ENCODE measurements at places on chromosomes 5 and 9.
A peak's percentile ranks its signal among the peaks of the same experiment; 100 is the strongest.

- no peak for DNase-seq
Observed at GRCh38 chr9:7510199-7510598, 289.4 kb downstream of the DMAC1 start.

DNA sequence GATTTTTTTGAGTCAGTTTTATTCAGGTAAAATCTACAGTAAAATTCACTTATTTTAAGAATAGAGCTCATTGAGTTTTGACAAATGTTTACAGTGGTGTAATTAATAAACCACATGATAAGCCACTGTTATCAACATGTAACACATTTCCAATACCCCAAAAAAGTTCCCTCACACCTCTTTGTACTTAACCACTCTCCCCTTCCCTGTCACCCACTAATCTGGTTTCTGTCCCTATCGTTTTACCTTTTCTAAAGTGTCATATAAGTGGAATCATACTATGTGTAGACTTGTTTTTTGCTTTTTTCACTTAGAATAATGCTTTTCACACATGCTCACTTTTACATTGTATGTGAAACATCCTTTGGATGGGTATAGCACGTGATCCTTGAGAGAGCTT is 127.2 kb downstream of the KDM4C start:
- no peak for DNase-seq

DNA sequence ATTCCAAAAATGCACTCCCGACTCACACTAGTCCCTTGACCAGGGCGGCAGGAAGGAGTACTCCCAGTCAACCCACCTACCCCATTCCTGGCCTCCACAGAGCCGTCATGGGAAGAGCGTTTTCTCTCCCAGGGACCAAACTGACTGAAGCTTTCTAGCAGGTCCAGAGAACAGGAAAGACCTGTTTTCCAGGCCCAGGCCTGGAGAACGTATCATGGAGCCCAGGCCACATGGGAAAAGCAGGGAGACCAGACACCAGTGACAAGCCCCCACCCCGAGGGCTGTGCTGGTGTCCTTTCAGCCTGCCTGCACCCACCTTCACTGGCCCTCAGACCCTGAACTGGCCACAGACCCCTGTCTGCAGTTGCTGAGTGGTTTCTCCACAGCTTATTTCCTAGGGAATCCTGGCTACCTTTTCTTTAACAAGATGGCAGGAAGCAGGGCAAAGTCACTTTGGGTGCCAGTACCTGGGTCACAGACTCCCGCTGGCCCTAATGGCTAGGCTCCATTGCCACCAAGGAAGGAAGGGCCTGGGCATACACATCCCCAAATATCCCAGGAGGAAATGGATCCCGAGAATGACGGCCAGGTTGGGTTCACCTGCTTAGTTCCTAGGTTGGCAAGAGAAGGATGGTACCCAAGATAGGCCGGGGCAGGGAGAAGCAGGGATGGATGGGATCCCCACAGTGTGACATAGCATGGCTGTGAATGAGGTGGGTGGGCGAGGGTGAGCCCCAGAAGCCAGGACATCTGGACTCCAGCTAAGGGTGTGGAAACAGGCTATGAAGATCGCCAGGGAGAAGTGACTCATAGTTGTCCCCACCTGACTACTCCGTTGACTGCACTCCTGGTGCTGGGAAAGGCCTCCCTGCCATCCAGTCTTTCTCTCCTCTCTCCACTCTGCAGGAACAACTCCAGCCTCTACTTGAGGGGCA is 12.2 kb downstream of the CCNI2 start:
- DNase-seq = no peak

GRCh38 chr5:135308752-135309151 is 90.3 kb downstream of the MACROH2A1 start:
- no peak for DNase-seq

DNA sequence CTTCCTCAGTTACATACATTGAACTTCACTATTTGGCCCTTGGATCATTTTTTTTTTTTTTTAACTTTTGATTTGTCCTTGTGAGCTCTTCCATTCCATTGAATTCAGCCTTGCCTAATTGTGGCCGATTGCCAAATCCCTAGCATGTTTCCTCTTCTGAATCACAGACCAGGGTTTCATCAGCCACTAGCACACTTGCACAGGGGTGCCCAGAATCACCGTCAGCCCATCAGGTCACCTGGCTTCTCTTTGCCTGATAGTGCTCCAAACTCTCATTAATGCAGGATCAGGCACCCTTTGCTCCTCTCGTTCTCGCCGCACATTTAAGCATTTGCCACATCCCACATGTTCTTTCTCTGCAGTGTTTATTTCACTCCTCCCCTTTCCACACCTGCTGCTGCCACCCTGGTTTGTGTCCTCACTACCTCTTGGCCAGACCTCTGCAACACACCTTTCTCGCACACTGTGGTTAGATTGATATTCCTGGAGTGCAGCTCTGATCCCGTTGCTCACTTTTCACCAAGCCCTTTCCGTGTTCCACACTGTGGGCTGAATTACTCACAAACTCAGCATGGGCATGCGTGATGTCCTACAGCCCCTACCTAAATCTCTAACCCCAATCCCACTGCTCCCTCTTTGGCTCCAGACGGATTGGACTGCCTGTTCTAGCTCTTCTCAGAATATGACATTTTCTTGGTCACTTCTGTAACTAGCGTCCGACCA is 9.8 kb downstream of the PIK3R1 start:
- no peak for DNase-seq

DNA sequence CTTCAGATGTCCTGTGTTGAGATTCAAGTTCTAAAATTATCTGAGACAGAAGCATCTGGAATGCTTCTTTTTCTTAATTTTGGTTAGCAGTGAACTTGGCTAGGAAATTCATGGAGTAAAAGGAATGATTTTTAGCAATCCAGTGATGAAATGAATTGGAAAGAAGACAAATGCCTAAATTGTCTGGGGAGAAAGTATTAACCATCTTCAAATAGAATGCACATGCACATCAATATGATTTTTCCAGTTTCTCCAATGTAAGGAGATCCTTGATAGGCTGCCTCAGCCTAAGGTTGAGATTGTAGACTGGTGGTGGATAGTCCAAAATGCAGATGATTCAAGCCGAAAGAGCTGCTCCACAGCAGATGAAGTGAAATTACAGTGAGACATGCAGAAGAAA is 106.7 kb downstream of the PCSK5 start:
- no peak for DNase-seq

- no peak for DNase-seq
Observed at GRCh38 chr9:131146186-131146585, 20.8 kb downstream of the NUP214 start.

DNA sequence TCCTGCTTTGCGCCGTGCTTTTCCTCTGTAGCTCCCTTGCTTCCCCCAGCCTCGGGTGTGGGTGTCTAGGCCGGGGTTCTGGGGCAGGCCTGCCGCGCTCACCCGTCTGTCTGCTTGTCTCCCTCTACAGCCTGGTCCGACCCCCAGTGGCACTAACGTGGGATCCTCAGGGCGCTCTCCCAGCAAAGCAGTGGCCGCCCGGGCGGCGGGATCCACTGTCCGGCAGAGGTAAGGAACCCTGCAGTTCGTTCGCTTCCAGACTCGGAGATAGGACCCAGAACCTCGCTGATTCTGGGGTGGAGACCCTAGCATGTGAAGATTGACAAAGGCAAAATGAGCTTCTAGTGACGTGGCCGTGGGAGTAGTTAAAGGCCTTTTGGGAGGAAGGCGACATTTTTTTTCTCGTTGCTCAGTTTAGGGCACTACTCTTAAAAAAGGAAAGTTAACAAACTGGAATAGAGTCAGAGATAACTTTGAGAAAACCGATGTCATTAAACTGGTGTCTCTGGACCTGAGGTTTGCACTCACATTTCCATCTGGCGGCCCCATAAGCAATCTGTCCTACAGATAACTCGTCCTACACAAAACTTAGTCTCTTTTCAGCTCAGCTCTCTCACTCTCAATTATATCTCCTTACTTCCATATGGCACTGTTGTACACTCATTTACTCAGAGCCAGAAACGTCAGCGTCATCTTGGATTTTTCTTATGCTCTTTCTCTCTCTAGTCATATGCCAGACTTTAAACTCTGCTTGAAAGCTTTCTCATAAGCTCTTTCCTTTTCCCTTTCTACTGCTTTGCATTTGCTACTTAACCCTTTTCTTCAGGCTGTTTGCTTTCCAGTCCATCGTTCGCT is 561 bp downstream of the SEC61B start:
- DNase-seq = no peak

GRCh38 chr5:80149161-80149609 is 106.7 kb downstream of the SERINC5 start:
- DNase-seq = no peak

GRCh38 chr9:101671567-101671966 is 66.9 kb downstream of the GRIN3A start:
- no peak for DNase-seq

- DNase-seq = peak; percentile 93
Observed at GRCh38 chr5:143355710-143356109, 47.8 kb downstream of the NR3C1 start.

- DNase-seq = no peak
Observed at GRCh38 chr5:177602458-177602830, 2.5 kb downstream of the B4GALT7 start.

- DNase-seq = no peak
Observed at GRCh38 chr9:87594194-87594593, 96.5 kb downstream of the DAPK1 start.

DNA sequence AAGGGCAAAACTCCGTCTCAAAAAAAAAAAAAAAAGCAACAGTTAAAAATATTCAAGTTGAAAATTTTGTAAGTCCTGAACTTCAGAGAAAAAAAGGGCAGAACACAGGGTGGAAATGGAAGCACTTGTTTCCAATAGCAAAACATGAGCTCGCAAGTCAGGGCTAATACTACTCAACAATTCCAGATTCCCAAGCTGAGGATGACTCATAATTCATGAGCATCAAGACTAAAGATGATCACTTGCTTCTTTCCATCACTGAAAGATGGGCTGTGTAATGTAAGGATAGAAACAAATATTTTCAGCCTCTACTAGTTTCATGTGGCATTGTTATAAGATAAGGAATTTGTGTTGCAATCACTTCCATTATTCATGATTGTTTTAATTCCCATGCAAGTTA is 33.5 kb upstream of the FST start:
- no peak for DNase-seq

DNA sequence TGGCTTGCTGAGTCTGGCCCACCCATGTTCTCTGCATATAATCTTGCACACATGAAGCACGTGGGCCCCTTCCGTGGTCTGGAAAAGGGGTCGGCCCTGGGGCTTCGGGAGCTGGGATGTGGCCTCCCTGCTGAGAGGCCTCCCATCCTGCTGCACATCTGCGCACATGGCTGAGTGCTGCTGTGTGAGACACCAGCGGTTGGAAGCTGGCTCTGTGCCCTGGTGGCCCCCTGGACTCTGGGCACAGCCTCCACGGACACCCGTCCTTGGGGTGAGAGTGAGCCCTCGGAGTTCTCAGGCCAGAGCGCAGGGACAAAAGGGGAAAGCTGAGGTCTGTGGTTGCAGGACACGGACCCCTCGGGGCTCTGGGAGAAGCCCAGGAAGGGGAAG is 115.8 kb downstream of the RXRA start:
- DNase-seq = no peak

DNA sequence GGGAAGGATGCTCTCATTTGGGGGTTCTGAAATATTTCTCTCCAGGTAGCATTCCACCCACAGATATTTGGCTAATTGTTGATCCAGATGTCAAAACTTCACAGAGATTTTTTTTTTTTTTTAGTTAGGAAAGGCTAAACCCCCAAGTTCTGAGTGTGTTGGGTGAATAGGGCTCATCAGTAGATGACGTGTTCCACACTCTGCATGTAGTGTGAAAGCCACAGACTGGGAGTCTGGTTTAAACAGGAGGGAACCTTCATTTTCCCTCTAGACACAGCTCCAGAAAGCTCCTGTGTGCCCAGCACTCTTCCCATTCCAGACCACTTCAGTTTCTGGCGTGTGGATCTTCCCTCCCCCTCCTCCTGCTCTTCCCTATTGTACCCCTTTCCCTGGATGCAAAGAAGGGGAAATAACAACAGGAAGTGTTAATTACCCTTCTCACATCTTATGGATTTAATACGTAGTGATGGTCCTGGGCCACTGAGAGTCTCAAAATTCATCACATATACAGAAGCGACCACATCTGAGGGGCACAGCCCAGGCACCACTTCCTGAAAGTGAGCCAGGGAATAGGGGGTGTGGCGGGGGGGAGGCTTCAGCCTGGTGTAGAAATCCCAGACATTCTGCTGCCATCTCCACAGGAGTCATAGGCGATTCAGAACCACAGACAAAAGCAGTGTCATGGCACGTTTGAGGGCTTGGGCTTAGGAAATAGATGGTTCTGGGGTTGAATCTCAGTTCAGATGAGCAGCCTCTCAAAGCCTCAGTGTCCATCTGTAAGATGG is 65.1 kb downstream of the DAP start:
- DNase-seq = no peak

GRCh38 chr9:12817702-12818101 is 42.9 kb downstream of the LURAP1L start:
- no peak for DNase-seq

DNA sequence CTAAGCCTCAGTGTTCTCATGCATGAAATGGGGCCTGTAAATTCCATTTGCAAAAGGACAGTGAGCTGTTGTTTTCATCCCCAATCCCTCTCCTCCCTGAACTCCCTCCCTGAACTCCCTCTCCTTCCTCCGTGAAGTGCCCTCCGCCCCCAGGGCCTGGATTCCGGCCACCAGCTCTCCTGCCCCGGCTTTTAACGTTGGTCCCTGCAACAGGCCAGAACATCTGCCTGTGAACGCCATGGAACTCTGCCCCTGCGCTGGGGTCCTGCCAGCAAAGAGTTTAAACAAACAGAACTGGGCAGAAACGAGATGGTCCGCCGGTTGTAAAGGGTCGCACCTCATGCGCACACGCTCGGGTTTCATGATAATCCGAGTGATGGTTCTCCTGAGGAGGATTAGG is 62.4 kb downstream of the SMIM23 start:
- DNase-seq = no peak

Measured in SW 1271 (cell line).